ENCODE measurements at places on chromosomes 4 and X.

DNA sequence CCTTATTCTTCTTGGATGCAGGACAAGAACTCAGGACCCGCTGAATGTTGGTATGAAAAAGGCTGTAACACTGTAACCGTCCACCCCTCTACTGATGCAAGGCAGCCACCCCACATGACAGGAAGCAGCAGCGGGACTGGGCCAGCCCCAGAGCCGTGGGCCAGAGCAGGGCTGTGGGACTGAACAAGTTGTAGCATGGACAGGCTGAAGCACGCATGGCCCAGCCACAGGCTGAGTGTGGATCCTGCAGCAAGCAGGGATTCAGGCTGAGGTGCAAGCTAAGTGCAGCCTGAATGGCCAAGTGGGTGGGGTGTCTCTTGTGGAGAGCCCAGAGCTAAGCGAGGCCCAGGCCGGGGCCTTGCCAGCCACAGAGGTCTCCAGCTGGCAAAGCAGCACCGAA lies 632.2 kb downstream of the SPOCK3 start:
- no peak for DNase-seq

- no peak for DNase-seq
Measured at GRCh38 chr4:26065833-26066232, 151.8 kb downstream of the SMIM20 start.

- no peak for DNase-seq
Measured at GRCh38 chrX:109934935-109935334, 68.0 kb upstream of the TMEM164 start.

- DNase-seq: peak; percentile 25
Measured at GRCh38 chr4:153950100-153950979, 161.5 kb upstream of the SFRP2 start.

DNA sequence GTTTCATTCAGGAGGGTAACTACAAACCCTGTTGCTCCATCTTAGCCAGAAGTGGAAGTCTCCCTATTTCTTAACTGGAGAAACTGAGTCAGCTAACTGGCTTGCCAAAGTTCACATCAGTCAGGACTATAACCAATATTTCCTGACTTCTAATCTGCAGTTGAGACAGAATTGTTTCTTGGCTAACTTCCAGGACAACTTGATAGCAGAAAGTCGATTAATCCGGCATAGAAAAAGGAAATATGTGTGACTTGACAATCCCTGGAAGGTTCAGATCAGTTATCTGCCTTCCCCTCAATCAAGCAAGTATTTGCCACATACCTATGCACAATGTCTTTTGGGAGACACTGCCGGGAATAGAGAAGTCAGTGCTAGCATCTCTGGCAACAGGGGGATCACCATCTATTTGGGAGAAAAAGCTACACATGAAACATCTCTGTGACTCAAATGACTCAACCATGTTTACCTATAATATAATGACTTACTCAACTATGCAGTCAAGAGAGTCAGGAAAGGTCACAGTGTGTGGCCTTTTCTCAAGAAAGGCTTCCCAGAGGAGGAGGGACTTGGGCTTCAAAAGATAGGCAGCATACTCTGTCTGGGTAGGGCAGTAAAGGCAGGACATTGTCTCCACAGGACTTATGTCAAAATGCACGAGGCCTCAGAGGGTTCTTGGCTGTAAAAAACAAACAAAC lies 12.4 kb upstream of the LONRF3 start:
- DNase-seq: no peak

GRCh38 chrX:13144927-13145655 lies 100.7 kb upstream of the FAM9C start:
- DNase-seq: no peak

- DNase-seq: no peak
Measured at GRCh38 chrX:68719904-68720614, 72.6 kb downstream of the STARD8 start.
